ENCODE measurements at places on chromosomes 1 and 21.

DNA sequence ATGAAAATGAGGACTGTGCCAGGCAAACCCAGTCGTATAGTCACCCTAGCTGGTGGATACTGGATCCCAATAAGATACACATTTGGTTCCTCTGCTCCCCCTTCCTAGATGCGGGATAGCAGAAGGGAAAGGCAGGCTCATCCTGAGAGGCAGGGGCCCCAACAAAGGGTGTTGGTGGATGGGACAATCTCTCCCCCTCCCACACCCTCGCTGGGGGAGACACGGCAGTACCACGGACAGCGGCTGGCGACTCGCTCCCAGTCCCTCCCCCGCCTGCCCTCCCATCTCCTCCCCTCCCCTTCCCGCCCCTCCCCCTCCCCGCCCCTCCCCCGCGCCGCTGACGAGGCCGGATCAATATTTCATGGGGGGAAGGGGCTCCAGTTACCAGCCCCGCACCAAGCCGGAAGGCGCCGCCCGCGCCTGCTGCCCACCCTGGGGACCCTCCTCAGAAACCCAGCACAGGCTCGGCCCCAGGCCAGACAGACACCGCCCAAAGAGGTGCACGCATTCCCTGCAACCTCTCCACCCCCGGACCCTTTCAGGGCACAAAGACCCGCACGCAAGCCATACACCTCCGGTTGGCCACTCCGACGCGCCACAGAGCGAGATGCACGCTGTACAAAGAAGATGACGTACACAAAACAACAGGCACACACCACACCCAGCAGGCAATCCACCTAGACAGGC, 11.5 kb downstream of the RIMS3 start:
- peak; percentile 34 for DNase-seq

DNA sequence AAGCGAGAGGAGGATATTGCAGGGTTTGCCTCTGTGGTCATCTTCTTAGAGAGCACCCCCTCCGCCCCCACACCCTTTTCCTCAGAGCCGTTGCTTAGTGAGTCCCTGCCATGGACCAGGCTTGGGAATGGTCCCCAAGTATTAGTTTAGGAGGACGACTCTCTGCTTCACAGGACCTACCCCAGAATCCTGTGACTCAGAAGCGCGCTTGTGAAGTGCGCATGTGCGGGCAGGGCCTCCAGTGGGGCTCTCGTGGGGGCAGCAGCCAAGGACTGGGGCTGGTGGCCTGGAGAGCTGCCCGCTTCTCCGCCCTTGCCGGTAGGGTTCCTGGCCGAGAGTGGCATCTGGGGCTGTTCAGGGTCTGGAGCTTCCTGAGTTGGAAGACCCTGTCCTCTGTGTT, 37.3 kb upstream of the HMGN1 start:
- no peak for DNase-seq

DNA sequence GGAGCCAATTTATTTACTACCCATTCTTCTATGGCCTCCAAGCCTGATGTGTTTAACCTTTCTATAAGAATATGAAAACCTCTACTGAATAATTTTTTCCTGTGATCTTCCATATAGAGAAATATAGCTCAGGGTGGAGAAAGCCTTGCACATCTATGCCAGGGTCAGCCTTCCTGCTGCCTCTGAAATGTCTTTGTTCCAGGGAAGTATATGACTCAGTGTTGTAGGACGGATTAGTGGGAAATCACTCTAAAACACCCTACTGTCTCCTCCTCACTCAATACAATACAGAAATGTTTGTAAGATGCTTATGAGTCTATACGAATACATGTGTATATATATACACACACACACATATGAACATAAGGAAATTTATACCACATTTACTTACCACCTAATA, 1044.9 kb downstream of the BRINP3 start:
- DNase-seq: no peak

GRCh38 chr1:41802532-41803501, 115.9 kb downstream of the HIVEP3 start:
- DNase-seq: no peak

GRCh38 chr1:78492386-78492950, 1.7 kb downstream of the PTGFR start:
- peak; percentile 67 for DNase-seq

- DNase-seq: peak; percentile 39
These were observed 4.7 kb downstream of the SLC1A7 start for GRCh38 chr1:53137729-53138128.
